ENCODE measurements at places on chromosomes 6 and 20.

DNA sequence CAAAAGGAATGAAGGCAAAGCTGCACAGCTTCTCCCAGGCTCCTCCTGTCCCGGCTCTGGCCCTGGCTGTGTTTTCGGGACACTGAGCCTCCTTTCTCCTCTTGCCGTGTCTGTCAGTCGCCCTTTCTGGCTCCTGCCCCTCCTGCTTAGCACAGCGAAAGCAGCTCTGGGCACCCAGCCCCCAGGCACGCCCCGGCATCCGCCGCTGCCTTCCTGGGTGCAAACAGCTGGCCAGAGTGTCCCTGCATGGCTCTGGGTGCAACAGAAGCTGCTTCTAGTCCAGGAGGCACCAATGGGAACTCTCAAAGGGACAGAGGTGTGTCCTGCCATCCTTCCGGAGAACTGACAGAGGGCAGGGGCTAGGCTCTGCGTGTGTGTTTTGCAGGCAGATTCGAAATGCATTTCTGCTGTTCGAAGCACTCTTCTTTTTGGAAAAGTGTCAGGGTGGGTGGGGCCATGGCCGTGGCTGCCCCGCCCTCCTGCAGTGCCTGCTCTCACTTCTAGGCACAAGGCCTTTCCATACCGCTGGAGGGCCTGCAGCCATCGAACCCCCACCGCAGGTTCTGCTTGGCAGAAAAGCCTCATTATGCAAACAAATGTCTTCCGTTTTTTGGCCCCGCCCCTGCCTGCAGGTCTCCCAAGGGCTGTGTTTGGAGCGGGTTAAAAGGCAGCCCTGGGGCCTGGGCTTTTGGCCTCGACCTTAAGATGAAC is 15.5 kb downstream of the COL9A3 start:
- no peak for DNase-seq

DNA sequence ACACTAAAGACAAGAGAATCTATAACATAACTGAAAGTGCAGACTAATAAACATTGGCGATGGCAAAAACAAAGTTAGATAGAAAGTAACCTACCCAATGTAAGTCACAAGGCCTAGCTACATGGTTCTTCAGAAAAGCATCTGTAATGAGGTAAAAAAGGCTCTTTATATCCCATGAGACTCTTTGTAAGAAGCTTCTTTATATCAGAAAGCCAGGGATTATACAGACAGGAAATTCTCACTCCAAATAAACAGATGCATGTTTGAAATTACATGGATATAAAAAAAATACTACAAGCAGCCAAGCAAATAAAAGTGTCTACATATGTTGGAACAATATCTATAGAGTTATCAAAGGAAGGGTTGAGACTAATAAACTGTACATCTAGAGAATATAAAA is 284.9 kb upstream of the NRSN1 start:
- no peak for DNase-seq

- DNase-seq, result peak; percentile 68
Observed at GRCh38 chr6:7786214-7786661, 60.3 kb downstream of the BMP6 start.

DNA sequence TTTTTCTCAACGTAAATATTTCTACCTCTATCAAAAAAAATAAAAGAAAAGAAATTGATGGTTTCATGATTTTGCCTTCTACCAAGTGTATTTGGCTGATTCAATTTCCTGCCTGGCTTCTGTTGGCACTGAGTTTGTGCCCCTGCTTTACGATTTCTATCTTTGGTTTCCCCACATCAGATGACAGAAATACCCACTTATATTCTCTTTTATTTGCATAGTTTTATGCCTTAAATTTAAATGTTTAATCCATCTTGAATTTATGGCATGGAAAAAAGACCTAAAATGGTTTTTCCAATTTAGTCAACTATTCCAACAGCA is 34.3 kb downstream of the RNF24 start:
- no peak for DNase-seq

GRCh38 chr6:52696418-52696817 is 25.5 kb downstream of the TMEM14A start:
- no peak for DNase-seq

DNA sequence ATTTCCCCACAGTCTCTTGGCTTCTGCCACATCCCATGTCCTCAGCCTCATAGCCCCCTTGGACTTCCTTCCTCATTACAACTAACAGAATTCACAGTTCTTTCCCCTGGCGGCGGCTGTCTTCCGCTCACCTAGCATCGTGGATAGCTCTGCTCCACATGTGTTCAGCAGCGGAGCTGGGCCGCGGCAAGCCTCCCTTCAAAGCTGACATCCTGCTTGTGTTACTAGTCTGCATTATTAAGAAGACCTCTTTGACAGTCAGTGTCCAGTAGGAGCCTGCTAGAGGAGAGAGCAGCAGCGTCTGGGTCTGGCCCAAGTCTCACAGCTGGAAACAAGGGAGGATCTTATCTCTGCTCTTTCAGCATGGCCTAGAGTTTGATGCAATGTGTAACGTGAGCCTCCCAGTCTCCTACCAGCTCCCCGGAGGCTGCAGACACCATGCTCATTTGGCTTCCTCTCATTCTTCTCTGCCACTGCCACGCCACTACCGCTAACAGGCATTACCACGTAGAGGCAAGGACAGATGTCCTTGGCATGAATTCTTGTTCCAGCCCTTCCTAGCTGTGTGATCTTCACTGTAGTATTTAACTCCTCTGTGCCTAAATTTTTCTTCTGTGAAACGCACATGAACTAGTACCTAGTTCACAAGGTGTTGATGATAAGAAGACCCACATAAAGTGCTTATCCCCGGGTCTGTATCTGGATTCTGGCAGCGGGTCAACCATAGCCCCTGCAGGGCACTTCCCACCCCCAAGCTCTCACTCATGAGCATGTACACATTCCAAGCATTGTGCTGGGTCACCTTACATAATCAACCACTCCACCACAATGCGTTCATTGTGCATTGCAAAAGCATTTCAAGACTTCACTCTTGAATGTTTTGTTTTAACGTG is 107.1 kb upstream of the BACH2 start:
- peak; percentile 24 for DNase-seq

GRCh38 chr6:39753725-39754045 is 28.5 kb upstream of the KIF6 start:
- DNase-seq, result no peak

GRCh38 chr6:73743556-73743955 is 47.6 kb downstream of the CD109 start:
- no peak for DNase-seq

- DNase-seq, result no peak
Observed at GRCh38 chr20:40090236-40090635, 598.8 kb downstream of the MAFB start.

DNA sequence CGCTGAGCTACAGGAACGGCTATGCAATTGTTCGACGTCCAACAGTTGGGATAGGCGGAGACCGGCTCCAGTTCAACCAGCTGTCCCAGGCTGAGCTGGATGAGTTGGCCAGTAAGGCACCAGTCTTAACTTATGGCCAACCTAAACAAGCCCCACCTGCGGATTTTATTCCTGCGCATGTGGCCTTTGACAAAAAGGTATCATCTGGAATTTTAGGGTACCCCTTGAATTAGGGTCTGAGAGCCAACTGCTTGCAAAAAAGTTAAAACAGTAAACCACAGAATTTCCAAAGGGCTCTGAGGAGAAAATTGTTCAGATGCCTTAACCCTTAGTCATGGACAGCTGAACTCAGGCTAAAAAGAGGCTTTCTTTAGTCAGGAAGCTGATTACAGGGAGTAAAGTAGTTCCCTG is 3.8 kb downstream of the EFHC1 start:
- no peak for DNase-seq

GRCh38 chr20:47949230-47949629 is 163.9 kb upstream of the SULF2 start:
- no peak for DNase-seq

DNA sequence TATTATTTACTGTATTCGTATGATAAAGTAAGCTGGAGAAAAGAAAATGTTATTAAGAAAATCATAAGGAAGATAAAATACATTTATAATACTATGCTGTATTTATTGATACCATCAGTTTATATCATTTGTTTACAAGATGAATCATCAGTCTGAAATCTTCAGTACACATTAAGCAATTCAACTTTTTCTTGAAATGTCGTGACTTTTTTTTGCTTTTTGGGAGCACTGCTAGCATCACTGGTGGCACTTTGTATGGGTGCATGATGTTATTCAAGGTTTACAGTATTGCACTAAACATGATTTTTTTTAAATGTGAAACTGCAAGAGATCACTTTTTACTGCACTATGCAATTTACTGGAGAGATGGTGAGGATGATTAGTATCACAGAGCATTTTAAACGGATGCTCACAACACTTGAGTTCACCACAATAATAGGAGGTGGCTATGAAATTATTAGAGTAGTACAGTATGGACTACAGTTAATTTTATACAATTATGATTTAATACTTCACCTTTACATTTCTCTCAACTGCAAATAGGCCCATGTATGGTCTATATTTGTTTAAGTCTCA is 85.9 kb downstream of the SNAP25 start:
- DNase-seq, result no peak

DNA sequence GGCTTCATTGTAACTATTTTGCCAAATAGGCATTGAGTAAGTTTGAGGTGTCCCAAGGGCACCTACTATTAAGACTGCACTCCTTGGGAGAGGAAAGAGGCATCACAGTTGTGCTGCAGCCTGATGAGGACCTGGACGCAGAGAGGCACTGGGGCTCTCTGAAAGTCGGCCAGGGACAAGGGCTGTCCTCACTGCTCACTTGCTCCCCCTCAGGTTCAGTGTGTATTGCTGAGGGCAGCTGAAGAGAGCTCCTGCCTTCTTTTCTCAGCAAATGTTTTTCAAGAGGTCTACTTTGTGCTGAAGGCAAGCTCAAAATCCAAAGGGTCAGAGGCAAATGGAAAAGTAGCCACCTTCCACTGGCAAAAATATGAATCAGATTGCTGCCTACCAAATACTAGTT is 331.8 kb downstream of the RIMS1 start:
- DNase-seq, result no peak

GRCh38 chr6:144597511-144597910 is 312.4 kb downstream of the UTRN start:
- no peak for DNase-seq

DNA sequence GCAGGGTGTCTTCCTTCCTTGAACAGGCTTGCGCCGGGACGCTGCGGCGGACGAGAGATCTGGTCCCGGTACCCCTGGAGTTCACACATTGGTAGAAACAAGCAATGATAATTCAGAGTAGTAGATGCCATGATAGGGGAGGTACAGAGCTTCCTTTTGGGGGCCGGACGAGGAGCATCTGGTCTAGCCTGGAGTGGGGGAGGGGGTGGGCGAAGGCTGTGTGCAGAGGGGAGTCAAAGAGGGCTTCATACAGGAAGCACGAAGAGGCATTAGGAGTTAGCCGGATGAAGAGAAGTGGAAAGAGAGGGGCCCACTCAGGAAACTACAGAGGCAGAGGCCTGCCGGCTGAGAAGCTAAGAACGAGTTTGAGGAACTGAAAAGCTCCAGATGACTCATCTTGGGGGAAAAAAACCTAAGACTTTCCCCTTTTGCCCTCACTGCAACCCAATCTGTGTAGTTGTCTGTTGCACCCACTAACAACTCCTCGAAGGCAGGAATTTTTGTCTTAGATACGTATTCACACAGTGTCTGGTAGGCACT is 611 bp downstream of the CNPY3 start:
- no peak for DNase-seq

DNA sequence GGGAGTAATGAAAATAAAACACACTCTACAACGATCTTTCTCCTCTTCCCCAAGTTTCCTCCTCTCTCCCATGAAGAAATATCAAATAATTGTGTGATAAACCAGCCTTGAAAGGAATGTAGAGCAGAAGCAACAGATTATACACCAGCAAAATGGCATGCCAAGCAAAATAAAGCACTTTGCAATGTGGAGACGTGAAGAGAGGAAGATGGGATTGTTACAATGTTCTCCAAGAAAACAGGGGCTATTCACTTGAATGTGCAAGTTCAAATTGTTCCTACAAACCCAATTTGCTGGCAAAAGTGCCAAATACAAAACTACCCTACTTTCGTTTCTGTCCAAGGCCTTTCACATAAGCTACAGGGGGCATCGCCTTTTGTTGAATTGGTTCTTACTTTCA is 185.1 kb downstream of the PDE7B start:
- DNase-seq, result no peak

- no peak for DNase-seq
Observed at GRCh38 chr20:33600981-33601380, 61.1 kb upstream of the C20orf144 start.

DNA sequence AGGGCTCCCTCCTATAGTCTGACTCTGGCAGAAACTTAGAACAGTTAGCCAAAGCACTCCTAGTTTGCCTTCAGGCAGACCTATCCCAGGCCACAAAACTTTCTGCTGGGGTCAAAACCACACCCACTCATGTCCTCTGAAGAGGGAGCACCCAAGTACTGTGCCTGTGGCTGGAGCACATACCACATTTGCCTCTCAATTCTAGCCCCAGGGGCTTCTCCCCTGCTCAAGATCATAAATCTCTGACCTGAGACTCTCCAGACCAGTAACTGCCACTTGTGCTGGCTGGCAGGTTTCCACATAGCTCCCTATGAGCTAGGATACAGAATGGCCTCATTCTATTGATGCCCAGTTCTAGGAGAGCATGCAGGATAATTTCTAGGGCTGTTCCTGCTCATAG is 781.0 kb downstream of the EYS start:
- DNase-seq, result no peak

DNA sequence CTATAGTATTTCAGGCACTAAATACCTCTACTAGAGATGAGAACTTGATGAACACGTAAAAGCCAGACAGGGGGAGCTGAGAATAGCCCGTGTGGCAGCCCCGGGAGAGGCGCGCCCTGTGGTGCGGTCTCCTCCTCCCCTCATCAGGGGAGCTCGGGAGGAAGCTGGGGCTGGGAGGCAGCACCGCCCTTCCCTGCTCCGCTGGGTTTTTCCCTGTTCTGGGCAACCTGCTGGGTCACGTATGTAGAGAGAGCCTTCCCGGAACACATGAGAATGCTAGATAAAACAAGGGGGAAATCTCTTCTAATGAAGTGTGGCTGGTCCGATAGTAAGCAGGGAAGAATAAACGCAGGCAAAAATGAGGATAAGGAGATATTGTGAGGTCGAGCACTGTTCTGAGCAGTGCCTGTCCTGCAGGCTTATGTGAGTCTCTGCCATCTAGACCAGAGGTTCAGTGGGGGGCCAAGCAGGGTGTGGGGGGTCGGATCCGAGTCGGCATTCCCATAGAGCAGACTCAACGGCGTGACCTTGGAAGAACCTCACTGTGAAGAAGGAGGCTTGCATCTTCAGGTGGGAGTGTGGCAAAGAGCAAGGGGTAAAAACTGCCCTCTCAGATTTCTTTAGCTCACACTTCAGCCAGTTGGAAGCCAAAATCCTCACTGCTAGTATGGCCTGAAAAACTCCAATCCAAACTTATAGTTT is 13.4 kb upstream of the RPS6KA2 start:
- no peak for DNase-seq

DNA sequence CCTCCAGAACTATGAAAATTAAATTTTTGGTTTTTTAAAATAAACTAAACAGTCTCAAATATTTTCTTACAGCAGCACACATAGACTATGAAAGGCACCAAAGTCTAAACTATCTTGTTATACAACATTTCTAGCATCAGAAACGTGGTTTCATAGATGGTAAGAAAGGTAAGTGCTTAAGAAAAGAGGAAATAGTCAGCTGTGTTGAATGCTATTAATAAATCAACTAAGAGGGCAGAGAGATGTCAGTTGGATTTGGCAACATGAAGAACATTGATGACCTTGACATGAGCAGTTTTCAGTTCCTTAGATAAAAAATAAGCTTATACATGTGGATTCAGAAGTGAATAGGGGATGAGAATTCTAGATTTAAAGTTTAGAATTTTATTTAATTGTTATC is 113.6 kb downstream of the RFX6 start:
- no peak for DNase-seq

All from forelimb muscle (tissue), 1 donor.